ENCODE measurements at places on chromosomes 7 and 10. TPM values are rescaled to one million over a fixed set of nuclear protein-coding genes. Genes with fewer than 3 reads are reported as not detected.

- H3K27ac ChIP-seq: no peak overlapping the region
- no peaks in the 10 kb centered on the region for H3K36me3 ChIP-seq
- DNase-seq: no peak
- H3K27me3 ChIP-seq: no peaks in the 10 kb centered on the region
- H3K4me1 ChIP-seq: peaks cover 4% of the 10 kb centered on the region
Measured at GRCh38 chr10:124645467-124646095, 98.6 kb downstream of the FAM53B start.

DNA sequence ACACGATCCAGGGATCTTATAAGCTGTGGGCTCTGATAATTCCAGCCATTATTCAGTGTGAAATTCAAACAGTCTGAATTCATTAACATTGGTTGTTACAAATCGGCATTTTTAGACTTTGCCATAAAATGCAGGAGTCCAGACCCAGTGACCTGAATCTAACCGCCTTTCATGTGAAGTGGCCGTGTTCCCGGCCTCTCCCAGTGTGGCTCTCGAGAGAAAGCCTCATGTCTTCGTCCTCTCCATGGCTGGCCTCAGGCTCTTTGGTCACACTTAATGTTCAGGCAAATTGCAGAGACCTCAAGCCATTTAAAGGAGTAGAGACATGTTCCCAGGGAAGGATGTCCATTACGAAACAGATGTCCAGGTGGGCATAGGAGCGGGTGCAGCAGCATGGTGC is 59.3 kb downstream of the CTBP2 start:
- no peaks in the 10 kb centered on the region for H3K27me3 ChIP-seq
- H3K27ac ChIP-seq: no peak overlapping the region
- H3K36me3 ChIP-seq: peaks cover 55% of the 10 kb centered on the region
- H3K4me1 ChIP-seq: peaks cover 28% of the 10 kb centered on the region
- peak overlapping the region; percentile 32 for H3K4me3 ChIP-seq

- H3K4me1 ChIP-seq: no peaks in the 10 kb centered on the region
- no peak overlapping the region for H3K4me3 ChIP-seq
- peaks cover 6% of the 10 kb centered on the region for H3K27me3 ChIP-seq
- no peak for DNase-seq
- no peaks in the 10 kb centered on the region for H3K36me3 ChIP-seq
- no peak overlapping the region for H3K27ac ChIP-seq
Measured at GRCh38 chr7:34364130-34364529, 293.9 kb upstream of the NPSR1 start.

DNA sequence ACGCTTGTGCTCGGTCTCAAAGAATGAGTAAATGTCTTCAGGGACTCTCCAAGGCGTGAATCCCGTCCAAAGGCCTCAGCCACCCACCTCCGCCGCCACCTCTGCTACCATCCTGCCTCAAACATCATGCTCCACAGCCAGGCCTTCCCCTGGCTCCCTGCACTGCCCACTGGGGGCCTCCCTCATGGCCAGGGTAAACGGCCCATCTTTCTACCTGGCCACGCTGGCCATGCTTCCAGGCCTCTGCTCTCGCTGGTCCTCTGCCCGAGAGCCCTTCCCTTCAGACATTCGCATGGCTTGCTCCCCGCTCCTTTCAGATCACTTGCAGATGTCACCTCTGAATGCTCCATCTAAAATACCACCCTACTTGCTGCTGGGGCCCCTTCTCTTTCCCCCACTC is 40.2 kb downstream of the ZNF783 start:
- no peak overlapping the region for H3K4me3 ChIP-seq
- H3K4me1 ChIP-seq: peaks cover 3% of the 10 kb centered on the region
- no peak overlapping the region for H3K27ac ChIP-seq
- no peak for DNase-seq

DNA sequence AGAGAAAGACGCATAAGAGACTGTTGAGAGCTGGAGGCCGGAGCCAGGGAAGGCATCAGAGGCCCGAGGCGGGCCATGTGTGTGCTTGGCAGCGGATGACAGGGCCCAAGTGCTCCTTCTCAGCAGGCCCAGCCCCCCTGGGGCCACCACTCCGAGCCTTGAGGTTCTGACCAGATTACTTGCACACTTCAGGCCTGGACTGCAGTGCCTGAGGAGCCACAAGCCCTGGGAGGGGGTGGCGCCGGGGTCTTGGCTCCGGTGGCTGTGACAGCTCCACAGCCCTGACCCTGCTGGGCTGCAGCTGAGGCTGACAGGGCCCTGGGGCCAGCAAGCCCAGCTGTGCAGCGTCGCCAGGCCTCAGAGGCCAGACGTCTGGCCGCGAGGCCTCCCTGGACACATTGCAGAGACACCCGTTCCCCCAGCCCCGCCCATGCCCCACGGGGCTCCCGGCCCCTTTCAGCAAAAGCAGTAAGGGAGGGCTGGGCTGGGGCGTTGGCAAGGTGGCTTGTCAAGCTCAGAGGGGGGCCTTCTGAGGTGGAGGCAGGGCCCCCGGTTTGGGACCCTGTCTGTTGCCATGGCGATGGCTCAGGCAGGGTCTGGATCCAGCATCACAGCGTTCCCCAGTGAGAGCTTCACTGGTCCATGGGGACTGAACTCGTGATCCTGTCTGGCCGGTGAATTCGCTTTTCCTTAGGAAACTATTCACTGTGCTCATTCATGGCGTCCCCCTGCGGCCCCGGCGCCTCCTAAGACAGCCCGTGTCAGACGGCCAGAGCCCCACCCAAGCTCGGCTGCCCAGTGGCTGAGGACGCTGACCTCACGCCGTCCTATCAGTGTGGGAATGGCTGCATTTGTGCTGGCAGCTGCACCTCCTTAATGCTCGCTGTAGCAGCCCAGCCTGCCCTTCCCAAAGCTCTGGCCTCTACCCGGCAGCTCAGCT is 5.7 kb downstream of the ELN start:
- H3K27me3 ChIP-seq: no peaks in the 10 kb centered on the region
- no peak overlapping the region for H3K4me3 ChIP-seq
- DNase-seq: no peak
- no peaks in the 10 kb centered on the region for H3K36me3 ChIP-seq
- H3K27ac ChIP-seq: no peak overlapping the region

DKK1 gene
- 0.64 TPM for total RNA-seq

EIF3B gene
- 337 TPM for total RNA-seq
